ENCODE measurements at places on chromosomes 11 and 22. TPM values are rescaled to one million over a fixed set of nuclear protein-coding genes. Genes with fewer than 3 reads are reported as not detected.

Gene APOBEC3A
- total RNA-seq: not detected

DNA sequence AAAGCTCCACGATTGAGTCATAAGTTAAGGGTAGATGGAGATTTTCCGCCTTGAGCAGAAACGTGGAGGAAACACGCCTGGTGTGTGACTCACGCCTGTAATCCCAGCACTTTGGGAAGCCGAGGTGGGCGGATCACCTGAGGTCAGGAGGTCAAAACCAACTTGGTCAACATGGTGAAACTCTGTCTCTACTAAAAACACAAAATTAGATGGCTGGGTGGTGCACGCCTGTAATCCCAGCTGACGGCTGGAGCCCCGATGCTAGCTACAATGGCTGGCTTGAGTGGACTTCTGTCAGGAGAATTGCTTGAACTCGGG lies 17.3 kb upstream of the DGCR8 start:
- no peak for DNase-seq

DNA sequence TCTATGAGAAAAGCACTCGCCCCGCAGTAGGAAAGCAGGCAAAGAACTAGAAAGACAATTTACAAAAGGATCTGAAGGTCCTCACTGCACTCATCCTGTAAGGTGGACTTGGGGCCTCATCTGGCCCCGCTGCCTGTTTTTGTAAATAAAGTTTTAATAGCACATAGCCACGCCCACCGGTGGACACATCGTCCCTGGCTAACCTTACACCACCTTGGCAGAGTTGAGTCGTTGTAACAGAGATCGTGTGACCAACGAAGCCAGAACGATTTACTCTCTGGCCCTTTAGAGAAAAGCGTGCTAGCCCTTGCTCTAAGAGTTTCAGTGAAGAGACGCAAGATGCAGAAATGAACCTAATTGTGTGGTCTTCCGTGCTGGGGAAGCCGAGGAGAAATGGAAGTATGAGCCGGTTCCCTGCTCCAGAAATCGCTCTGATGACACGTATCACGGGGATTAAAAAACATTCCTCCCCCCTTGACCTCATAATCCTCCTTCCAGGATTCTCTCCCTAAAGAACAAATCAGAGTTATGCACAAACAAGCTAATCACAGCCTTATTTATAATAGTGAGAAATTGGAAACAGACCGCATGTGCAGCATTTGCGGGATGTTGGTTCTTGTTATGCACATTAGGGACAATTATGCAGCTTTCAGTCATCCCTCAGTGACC lies 80.1 kb downstream of the CDKN1C start:
- no peak for DNase-seq

DNA sequence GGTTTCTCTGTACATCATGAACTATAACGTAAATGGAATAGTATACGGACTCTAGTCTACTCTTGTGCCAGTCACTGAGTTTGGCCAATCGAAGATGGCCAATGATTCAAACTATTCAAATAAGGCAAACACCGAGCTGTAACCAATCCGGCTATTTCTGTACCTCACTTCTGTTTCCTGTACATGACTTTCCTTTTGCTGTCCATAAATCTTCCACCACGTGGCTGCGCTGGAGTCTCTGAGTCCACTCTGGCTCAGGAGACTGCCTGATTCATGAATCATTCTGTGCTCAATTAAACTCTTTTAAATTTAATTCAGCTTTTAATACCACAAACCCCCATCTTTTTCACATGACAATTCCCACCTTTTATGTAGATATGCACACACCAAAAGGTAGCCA lies 1.5 kb upstream of the JAML start:
- peak; percentile 70 for DNase-seq

Gene ENTHD1
- not detected for total RNA-seq

- no peak for DNase-seq
Observed at GRCh38 chr11:131756479-131757110, 386.2 kb downstream of the NTM start.

Gene GAS2
- 0.37 TPM for total RNA-seq

- peak; percentile 63 for DNase-seq
Observed at GRCh38 chr11:61149624-61150615, 11.3 kb downstream of the VPS37C start.

- no peak for DNase-seq
Observed at GRCh38 chr22:24380220-24380904, 47.0 kb upstream of the ADORA2A start.

Gene CSNK2A3
- total RNA-seq: not detected

DNA sequence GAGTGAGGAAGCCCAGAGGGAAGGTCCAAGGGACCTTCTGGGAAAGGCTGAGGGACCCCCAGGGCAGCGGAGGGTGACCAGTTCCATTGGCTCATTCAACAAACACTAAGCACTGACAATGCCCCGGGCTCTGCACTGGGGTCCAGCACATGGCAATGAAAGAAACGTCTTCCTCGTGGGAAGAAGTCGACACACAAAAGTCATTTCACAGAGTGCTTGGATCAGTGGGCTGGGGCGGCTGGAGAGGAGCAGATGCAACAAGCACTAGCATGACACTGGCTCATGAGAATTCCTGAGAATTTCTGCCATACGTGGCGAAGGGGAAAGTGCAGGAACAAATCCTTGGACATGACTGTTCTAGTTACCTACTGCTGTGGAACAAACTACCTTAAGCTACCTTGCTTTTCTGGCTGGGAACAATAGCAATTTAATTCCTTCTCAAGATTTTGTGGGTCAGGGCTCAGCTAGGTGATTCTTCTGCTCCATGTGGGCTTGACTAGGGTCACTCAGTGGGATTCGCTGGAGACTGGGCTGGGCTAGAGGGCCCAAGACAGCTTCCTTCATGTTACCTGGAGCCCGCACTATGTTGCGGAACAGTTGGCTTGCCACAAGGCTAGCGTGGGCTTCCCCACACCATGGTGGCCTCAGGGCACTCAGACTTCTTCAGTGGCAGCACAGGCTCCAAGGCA lies 6.9 kb upstream of the STIP1 start:
- no peak for DNase-seq

DNA sequence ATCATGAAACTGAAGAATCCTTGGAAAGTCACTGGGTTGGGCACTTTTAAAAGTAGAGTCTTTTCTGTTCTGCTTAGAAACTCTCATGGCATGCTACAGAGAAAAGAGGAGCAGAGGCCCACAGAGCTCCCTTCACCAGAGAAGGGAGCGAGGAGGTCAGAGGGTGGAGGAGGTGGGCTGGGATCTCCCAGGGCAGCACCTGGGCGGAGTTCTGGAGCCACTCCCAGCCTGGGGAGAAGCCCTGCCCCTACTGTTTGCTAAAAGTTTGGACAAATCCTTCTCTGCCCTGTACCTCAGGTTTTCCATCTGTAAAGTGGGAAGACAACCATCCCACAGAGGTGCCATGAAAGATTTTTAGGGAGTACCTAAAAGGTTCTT lies 299.1 kb downstream of the KIRREL3 start:
- DNase-seq: no peak

DNA sequence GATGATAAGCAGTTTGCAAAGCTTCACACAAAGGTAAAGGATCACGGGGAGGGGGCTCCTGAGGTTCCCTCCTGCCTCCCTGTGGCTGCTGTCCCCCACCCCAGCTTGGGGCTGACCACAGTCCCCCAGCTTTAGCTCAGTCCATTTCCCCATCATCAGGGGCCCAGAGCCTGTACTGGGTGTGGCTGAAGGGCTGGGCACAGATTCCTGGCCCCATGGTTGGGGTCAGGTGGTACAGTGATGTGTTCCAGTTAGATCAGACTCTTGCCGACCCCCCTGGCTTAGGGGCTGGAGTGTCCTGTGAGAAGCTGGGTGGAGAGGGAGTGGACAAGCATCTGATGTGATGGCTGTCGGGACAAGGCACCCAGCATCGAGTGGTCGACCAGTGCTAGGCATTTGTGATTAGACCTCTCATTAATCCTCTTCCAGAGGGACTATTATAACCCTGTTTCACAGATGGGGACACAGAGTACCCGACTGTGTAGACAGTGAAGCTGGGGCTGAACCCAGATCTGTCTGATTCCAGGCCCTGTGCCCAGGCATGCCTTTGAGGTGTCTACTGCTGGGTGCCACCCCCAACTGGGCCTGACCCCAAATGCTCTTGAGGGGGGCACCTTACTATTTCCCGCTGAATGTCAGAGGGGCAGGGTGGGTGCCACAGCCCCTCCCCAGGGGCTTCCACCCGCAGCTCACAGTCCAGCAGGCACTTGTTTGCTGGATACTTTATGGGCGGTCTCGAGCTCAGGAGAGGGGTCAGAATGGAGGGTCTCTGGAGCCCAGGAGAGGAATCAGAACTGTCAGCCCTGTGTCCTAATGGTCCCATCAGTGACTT lies 4.3 kb downstream of the SHANK3 start:
- no peak for DNase-seq

DNA sequence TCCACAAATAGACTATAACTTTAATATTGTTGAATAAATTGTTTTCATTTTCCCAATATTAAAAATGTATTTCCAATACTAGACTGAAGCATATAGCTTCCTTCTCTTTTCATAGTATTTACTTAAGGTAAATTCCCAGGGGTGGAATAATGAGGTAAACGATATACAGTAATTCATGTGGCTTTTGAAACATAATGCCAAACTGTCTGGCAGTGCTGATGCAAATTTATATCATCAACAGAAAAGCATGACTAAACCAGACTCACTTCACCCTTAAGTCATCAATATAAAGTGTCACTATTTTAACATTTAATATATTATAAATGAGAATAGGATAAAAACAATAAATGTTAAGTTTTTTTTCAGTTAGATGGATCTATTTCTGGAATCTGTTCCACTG lies 13.6 kb downstream of the C2CD3 start:
- DNase-seq: no peak

Gene FIBIN
- total RNA-seq: not detected

DNA sequence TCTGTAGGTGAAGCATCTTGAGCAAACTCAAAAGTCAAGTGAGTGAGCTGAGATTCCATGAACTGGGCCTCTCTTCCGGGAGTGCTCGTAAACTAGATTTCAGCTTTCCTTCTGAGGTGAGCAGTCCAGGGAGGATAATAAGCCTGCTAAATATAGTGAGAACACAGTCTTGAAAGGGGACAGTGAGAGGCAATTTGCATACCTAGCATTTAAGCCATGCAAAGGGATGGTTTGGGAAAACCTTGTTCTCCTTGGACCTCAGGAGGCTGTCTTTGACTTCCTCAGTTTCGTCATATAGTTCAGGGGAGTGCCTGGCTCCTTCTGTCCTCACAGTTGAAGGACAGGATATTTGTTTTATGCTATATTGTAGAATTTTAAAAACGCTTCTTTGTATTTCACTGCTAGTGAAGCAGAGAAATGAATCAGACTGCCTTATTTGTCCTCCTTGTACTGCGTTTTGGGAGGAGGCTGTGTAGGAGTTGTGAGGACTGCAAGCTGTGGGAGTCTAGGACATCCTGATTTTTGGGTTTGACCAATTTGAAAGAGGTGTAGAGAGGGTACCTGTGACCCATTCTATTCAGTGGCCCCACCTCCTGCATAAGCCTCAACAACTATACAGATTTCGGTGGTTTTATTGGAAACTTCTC lies 11.0 kb upstream of the SORL1-AS1 start:
- DNase-seq: no peak

- DNase-seq: no peak
Observed at GRCh38 chr22:45975164-45976161, 1.5 kb downstream of the WNT7B start.

Gene SLC22A6
- total RNA-seq: not detected

DNA sequence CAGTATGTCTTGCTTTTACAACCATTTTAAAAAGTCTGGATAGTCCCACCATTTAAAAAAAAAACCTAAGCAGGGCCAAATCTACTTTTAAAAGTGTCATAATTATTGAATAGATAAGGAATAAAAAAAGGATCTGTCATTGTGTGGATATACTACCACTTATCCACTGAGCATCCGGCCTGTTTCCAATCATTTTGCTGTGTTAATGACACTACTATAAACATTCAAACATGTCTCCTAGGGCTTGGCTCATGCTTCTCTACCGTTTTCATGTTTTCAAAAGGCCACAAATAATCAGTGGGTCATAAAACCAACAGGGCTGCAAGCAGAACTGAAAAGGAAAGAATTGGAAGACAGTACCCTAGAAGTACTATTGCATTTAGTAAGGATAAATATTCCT lies 12.5 kb upstream of the C22orf39 start:
- DNase-seq: no peak

GRCh38 chr11:70297341-70297740 lies 26.9 kb downstream of the PPFIA1 start:
- peak; percentile 15 for DNase-seq

Gene CD3D
- total RNA-seq: not detected

Gene JHY
- 3.9 TPM for total RNA-seq

- no peak for DNase-seq
Observed at GRCh38 chr11:36150986-36151385, 138.2 kb downstream of the COMMD9 start.

DNA sequence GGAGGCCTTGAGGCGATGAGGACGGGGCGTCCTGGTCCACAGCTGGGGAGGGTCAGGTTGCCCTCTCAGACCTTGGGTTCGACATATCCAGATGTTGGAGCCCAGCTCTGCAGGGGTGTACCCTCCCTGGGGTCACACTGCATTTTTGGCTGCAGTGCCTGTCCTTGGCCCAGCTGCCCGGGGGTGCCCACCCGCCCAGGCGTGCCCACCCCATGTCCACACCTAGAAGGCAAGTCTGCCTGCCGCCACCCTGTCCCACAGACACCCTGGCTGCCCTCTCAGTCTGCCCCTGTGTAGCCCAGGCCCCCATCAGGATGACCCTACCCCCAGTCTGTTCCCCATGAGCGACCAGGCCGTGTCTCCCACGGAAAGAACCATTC lies 3.0 kb downstream of the LSP1 start:
- DNase-seq: no peak

Gene SLC22A25
- not detected for total RNA-seq

DNA sequence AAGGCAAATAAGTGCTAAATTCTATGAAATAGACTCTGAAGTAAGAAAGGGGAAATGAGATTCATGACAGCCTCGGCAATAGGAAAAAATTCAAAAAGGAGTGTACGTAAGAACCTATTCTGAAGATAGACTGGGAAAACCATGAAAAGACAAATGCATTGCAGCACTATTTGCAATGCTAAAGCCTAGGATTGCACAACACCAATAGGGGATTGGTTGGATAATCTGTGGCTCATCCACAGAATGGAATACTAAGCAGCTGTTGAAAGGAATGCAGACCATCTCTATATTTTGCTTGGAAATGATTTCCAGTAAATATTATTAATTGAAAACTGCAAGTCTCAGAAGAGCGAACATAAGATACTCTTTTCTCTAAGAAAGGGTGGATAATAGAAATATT lies 91.7 kb upstream of the CLMP start:
- DNase-seq: no peak

DNA sequence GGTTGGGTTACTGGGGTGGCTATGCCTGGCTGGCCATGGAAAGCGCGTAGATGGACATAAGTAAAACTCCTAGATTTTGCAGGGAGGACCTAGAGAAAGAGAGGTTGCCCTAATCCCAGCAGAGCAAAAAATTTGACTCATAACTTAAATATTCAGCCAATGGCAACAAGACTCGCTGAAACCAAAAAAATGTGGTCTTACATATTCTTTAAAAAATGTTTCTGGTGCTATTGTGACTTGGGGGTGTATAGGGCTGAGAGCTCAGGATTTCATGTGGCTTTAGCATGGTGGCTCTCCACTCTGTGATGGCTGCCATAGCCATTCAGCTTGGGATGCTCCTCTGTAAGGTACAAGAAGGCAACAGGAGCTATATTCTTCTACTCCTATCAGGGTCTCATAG lies 27.2 kb upstream of the PDGFD start:
- no peak for DNase-seq

All from endothelial cell of umbilical vein (primary cell).